ENCODE measurements at places on chromosomes 3 and 15.

- no peak for DNase-seq
Observed at GRCh38 chr15:45441036-45441435, 62.7 kb upstream of the GATM start.

DNA sequence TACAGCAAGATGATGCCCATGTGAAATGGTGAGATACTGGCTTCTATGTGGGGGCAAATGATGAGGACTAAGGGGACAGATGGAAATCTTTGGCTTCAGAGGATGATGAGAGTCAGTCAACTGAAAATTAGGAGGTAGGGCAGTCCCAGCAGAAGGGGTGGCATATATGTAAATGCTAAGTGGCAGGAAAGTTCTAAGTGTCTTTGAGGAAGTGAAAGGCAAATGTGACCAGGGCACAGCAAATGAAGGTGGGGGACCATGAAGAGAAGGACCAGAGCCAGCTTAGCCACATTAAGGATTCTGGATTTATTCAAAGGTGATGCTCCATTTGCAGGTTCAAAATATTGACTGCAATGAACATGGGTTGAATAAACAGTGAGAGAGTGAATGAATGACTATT, 29.2 kb upstream of the LIMD1 start:
- no peak for DNase-seq

- no peak for DNase-seq
Observed at GRCh38 chr15:100124361-100124760, 217.4 kb downstream of the ADAMTS17 start.

- no peak for DNase-seq
Observed at GRCh38 chr3:8579096-8579495, 65.5 kb downstream of the SSUH2 start.

DNA sequence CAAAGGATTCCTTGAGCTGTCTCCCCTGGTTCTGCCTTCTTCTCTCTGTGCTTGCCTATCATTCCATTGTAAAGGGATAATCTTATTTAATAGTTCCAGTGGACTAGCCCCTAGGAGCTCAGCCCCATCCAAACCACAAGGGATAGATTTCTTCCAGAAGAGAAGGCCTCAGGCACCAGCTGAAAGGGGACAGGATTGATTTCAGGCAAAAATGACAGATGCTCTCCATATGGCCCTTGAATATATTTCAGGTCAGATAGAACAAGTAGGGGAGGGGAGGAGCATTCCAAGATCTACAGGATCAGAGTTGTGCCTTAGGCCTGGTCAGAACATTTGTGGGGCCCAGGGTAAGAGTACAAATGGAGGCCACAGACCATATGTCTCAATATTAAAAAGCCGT, 85.3 kb downstream of the RPLP1 start:
- no peak for DNase-seq

DNA sequence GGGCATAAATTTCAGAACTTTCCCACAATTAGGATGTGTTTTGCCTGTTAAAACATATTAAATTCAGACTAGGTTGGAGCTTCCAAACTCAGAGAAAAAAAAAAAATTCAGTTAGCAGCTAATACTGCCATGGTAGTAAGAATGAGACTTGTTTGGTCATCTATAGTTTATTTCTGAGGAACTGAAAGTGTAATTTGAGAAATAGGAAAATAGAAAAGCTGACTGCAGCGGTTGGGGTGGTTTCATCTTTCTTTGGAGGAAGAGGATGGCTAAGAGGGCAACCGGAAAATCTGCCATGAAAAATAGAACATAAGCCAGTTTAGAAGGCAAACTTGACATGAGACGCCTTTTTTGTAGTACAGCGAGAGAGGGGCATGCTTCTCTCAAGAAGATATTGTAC, 371.2 kb upstream of the ROBO2 start:
- DNase-seq = no peak

- no peak for DNase-seq
Observed at GRCh38 chr3:69890691-69891090, 108.8 kb upstream of the SAMMSON start.

DNA sequence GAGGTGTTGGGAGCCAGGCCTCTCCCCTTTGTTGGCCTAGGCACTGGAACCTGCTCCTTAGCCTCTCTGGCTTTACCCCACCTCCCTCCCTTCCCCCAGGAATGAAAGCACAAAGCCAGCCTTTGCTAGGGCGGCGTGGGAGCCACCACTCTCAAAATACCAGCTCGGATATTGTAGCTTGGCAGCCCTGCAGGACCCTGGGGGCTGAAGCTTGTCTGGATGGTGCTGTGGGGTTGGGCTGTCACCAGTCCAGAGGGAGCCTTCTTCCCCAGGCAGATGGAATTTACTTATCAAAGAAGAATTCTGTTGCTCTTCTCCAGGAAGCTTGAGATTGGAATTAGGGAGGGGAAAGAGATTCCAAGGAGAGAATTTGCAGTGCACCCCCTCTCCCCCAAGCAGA, 14.9 kb upstream of the GRM2 start:
- DNase-seq = no peak

GRCh38 chr15:52790941-52791751, 1.0 kb upstream of the ONECUT1 start:
- no peak for DNase-seq

GRCh38 chr3:197953881-197954280, 3.9 kb downstream of the RPL35A start:
- no peak for DNase-seq

- no peak for DNase-seq
Observed at GRCh38 chr3:122314228-122314876, 10.7 kb upstream of the CSTA start.

DNA sequence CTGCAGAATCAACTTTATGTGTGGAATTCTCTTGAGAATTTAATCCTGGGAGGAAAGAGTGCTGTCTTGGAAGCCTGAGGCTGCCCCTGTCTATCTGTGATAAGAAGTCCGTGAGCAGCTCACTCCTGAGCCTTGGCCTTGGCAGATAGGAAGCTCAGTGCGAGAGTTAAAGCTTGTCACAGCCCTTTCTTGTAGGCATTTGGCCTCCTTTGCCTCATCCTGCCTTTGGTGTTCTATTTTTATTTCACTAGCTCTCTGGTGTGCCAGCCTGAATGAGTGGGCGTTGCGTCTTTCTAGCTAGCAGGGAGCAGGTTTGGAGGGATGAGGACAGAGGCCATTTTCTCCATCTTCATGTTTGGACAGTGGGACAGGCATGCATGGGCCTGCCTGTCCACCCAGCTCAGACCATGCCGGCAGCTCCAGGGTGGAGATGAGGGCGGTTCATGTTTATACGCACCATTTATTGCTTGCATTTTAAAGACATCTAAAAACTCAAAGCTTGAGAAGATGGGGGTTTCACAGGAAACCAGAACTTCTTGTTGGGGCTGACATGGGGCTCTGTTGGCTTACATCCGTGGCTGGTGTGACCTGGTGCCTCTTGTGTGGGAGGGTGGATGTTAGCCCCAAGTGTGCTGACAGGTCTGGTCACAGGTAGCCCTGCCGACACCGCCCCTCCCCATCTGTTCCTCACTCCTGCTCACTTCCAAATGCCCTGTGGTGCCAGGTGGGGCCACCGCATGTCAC, 29.8 kb downstream of the IRAK2 start:
- DNase-seq = no peak

DNA sequence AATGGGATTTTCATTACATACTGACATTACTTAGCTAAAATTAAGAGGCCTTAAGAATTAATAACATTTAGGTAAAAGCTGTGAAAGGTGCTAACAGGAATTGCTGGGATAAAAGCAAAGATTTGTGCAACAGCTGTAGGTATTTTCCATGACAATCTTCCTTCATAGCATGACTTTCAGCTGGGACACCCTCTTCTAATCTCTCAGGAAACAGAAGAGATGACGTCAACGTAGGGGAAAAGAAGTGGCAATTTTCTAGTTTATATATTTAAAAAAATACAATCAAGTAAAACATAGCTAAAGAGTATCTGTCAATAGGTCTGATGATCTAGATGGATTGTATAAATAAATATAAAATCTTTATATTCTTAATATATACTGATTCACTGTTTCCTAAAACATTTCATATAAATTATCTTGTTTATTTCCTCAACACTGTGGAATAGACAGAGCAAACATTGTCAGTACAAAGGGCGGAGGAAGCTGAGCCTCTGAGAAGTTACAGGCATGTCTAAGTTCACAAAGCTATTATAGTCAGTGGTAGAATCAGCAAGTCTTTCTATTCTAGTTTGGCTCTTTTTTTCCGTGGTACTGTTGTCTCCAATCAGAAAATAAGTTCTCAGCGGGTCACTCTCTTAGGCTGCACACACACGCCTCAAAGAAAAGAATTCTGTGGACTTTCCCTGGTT, 217.0 kb downstream of the P3H2 start:
- no peak for DNase-seq

DNA sequence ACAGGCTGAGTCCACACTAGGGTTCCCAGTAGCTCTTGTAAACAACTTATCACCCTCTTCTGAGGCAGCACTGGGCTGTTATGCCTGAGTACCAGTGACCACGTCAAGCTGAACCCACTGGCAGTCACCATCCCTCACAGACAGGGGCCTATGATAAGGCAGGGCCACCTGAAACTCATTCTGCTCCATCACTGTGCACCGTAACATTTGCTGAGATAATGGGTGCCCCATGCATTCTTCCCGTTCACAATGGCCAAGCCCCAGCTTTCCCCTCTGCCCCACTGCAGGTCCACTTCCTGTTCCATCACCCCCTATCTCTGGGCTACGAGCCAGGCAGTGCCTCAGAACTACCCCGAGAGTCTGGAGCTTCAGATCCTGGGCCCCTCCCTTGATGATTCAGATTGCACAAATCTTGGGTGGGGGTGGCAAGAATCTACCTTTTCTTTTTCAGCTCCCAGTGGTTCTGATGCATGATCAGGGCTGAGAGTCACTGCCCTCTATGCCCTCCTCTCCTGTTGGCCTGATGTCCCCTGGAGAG, 158.0 kb downstream of the RAB11A start:
- no peak for DNase-seq

DNA sequence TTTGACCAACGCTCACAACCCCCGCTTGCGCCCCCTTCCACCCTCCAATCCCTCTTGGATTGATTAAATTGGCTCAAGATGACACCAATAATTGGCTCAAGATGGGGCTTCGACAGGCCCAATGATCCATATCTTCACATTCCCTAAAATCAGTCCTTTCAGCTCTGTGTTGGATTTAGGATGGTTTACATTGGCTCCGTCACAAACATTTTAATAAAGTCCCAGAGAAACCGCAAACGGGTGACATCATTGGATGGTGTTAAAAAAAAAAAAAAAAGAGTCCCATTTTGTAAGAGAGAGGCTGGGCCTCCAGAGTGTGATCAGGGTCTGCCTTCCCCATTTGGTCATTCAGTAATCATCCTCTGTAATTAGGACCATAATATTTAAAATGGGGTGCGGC, 113.4 kb upstream of the MRPS22 start:
- no peak for DNase-seq

- no peak for DNase-seq
Observed at GRCh38 chr15:101148166-101148880, 103.5 kb downstream of the CHSY1 start.

DNA sequence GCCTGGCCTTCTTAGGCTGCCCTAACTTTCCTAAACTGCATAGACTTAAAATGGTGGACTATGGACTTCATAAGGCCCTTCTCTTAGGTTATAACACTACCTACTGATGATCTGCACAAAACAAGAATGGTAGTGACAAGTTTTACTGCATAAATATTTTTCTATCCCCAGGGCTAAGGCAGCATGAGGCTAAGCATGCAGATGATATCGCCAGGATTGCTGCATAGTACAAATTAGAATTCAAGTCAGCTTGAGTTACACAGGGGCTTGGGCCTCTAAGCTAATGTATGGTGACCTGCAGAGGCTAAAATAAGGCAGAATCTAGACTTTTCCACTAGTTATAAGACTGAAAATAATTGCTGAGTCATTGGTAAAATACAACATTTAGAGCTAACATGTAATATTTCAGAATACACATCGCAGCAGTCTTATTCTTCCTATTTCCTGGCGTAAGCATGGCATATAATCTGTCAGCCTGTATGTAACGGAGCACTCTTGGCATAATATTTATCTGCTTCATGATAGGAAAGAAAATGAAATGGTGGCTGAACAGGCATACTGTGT, 15.3 kb upstream of the RBMS3 start:
- no peak for DNase-seq

- DNase-seq = no peak
Observed at GRCh38 chr3:64164349-64164748, 60.9 kb downstream of the PRICKLE2 start.

DNA sequence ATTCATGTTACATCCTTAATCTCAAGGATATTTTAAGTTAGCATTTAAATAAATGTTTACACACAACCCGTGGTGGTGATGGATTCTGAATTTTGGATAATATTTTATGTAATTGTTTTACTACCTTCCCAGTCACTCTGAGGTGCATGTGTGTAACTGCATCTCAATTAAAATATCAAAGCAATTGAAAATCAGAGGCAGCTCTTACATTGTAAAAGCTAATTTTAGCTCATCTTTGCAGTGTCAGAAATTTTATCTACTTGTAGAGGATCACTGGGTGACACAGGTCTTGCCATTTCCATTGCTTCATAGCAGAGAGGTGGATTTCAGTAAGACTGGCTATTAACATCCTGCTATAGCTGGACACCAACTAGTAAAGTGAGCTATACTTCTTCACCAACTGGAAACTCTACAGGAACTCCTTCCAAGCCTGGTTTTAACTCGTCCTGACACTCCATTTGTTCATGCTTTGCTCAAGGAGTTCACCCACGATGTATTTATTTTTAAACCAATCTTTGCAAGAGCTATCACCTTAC, 19.6 kb upstream of the MITF start:
- DNase-seq = no peak

GRCh38 chr3:28053759-28054158, 187.7 kb upstream of the CMC1 start:
- DNase-seq = peak; percentile 36

DNA sequence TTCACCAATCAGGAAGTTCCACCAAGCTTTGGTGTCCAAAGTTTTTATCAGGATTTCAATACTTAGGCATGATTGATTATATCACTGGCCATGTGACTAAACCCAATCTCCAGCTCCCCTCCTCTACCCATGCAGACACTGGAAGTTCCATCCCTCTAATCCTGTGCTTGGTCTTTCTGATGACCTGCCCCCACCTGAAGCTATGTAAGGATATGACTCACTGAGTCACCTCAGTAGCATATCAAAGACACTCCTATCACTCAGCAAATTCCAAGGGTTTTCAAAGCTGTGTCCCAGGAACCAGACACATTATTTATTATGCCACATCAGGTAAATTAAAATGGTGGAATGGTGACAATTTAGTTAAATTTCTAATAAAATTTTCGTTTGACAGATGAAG, 158.9 kb downstream of the TAFA4 start:
- DNase-seq = no peak
